ENCODE measurements at places on chromosomes 12 and 14.

- peak; percentile 69 for DNase-seq
Measured at GRCh38 chr12:6534945-6535696, 804 bp downstream of the GAPDH start.

DNA sequence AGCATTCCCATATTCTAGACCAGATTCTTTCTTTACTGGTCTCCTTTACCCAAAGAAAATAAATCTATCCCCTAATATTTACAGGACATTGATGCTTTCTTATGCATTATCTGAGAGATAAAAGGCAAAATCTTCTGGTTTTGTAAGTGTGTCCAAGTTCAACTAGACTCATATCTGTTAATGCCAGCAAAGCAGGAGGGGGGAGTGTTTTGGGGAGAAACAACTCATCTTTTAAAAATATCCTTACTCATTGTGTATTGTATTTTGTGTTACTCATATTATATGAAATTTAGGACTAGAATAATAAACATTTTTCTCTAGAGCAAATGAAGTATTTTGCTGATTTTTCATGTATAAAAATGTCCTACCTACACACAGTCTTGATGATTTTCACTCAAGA is 54.8 kb downstream of the SAMD4A start:
- no peak for DNase-seq

DNA sequence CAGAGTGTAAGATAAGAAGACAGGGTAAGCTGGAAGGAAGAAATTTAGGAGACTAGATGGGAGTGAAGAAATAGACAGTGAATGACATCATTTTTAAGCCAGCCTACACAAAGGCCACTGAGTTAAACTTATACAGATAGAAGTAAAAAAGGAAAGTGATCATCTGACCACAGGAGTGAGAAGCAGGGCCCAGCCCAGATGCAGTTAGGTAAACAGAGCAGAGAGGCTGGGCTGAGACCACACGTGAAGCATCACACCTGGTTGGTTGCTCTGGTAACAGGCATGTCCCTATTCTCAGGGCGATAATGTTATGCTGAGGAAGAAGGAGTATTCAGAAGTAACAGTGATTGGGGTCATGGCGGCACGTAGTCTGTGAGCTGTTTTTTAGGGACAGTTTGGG is 1079.4 kb downstream of the AACS start:
- DNase-seq, result no peak

DNA sequence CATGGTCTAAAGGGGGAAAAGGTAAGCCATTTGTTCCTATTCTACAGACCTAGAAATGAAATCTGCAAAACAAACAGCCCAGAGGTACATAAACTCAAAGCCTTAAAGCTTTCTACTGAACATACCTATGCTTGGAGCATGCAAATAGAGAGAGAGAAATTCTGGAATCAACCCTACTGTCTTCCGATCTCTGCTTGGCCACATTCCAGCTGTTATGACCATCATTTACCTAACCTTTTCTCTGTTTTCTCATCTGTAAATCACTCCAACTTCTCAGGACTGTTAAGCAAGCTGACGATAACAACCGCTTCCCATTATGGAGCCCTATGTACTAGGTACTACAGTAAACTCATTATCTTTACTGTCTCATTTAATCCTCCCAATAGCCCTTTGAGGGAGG is 126.3 kb downstream of the CCDC60 start:
- DNase-seq, result no peak

DNA sequence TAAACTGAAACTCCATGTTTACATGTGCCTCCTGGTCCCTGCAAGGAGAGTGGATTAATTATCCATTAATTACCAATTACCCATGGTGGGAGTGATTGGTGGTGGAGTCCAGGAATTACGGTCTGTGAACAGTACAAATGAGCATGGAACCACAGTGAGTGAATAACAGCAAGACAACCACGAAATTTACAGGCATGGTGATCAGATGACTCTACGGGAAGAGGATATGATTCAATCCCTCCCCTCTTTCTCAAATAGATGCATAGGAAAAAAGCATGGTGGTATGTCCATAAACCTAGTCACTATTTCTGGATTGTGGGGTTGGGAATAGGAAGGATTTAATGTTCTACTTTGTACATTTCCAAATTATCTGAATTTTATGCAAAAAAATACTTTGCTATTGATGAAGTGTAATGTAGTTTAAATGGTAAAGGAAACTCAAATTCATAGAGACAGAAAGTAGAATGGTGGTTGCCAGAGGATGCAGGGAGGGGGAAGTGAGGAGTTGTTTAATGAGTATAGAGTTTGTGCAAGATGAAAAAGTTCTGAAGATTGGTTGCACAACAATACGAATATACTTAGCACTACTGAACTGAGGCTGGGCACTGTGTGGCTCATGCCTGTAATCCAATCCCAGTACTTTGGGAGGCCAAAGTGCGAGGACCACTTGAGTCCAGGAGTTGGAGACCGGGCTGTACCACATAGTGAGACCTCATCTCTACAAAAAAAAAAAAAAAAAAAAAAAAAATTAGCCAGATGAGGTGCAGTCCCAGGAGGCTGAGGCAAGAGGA is 41.2 kb upstream of the C12orf75 start:
- no peak for DNase-seq

DNA sequence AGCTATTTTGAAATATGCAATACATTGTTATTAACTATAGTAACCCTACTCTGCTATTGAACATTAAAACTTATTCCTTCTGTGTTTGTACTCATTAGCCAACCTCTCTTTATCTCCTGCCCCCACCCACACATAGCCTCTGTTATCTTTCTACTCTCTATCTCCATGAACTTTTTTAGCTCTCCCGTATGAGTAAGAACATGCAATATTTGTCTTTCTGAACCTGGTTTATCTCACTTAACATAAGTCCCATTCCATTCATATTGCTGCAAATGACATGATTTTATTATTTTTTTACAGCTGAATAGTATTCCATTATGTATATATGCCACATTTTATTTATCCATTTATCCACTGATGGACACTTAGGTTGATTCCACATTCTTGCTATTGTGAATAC is 79.0 kb upstream of the AMIGO2 start:
- no peak for DNase-seq

DNA sequence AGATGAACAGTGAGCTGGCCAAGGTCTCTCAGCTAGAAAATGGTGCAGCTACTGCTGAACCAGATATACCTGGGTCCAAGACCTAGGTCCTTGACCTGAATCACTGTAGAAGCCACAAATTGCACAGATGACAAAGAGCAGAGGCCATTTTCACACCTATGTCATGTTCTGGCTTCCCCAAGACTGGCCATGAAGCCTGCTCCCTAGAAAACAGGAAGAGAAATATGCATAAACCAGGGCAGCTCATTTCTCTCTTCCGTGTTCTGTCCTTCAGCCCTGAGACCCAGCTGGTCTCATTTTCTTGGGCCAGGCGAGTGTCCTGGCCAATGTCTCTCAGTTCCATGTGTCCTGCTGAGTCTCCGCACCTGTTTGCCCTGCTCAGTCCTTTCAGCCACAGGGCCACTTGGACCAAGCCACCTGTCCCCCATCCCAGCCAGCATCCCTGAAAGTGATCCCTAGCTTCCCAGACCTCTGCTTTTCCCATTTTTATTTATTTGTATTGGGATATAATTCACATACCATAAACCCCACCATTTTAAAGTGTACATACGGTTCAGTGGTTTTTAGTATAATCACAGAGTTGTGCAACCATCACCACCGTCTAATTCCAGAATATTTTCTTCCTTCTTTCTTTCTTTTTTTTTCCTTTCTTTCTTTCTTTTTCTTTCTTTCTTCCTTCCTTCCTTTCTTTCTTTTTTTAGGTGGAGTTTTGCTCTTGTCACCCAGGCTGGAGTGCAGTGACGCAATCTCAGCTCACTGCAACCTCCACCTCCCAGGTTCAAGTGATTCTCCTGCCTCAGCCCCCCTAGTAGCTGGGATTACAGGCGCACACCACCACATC is 27.0 kb downstream of the P2RX7 start:
- DNase-seq, result no peak
